Thyroid gland (tissue), 4 donors: ENCODE measurements at places on chromosomes 4 and X.

GRCh38 chrX:129800186-129800585, 20.4 kb downstream of the SASH3 start:
- DNase-seq: no peak

DNA sequence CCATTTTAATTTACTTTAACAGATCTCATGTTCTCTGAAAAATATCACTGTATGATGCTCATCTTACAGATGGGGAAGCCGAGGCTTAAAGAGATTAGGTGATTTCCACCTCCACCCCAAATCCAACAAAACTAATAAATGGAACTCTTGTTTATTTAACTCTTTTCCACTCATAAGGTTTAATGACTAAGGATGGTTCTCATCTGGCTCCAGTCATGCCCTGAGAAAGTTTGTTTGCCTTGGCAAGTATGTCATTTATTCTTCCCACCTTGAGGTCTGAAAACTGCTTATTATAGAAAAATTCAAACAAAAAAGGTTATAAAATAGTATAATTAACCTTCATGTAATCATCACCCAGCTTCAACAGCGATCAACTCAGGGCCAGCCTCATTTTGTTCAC, 56.3 kb downstream of the PPEF2 start:
- no peak for DNase-seq

DNA sequence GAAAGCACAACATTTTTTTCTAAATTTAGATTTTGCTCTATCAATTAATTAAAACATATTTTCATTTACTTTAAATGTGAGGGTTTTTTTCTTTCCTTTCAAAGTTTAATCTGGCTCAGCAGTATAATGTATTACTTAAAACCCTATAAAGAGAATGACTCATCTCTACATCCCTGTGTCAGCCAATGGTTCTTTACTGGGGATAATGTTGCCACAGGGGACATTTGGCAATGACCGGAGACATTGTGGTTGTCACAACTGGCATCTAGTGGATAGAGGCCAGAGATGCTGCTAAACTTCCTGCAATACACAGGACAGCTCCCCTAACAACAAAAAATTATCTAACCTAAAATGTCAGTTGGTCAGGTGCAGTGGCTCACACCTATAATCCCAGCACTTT, 53.8 kb downstream of the SYNPO2 start:
- no peak for DNase-seq

- no peak for DNase-seq
Measured at GRCh38 chrX:20267607-20267930, 860 bp upstream of the RPS6KA3 start.

GRCh38 chr4:105971036-105971435, 75.8 kb downstream of the NPNT start:
- DNase-seq: no peak

DNA sequence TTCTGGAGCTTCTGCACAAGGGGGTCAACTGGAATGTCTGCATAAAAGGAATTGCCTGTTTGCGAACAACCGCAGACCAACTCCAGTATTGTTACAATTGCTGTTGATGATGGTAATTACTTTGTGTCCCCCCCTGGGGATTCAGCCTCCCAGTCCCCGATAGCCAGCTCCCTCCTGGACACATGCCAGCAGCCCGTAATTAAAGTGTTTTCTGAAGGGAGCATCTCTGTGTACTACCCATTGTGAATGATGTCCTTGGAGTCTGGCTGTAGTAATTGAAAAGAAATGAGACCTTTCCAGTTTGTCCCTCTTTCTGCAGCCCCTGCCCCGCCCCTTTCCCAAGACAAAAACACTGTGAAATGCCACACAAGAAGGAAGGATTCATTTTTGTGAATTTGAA, 377.1 kb upstream of the LCORL start:
- no peak for DNase-seq

DNA sequence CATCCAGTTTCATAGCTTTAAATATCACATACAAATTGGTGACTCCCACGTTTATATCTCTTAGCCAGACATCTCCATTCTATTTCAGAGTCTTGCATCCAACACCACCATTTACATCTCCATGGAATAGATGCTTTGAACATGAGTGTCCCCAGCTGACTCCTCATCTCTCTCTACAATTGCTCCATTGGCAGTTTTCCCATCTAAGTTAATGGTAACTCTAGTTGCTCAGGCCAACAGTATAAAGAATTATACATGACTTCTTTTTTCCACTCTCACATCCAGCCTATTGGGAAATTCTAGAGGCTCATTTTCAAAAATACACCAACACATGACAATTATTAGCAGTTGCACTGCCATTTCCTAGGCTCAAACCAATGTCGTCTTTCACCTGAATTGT, 388.2 kb downstream of the STIM2 start:
- DNase-seq: no peak

- no peak for DNase-seq
Measured at GRCh38 chrX:36102425-36102824, 182.9 kb downstream of the CFAP47 start.

DNA sequence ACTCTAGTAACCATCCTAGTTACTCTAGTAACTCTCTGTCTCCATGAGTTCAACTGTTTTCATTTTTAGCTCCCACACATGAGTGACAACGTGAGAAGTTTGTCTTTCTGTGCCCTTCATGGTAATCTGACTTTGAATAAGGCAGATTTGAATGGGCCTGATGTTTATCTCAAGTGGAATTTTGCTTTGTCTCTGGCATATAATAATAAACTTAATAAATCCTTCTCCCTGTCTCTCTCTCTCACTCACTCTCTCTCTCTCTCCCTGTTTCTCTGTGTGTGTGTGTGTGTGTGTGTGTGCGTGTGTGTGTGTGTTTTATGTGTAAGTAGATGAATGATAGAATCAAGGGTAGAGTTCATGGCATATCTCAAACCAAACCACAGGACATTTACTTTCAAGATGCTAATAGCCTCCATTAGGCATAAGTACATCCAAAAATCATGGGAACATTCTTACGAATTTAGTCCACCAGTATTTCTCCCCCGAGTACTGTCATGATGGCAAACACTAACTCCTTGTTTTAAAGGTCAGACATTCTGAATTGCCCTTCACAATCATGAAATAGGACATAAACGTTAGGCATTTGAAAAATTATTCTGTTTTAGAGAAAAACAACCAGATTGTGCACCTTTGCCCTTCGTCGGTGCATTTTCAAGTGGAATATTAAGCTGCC, 193.1 kb downstream of the SPATA18 start:
- DNase-seq: no peak

DNA sequence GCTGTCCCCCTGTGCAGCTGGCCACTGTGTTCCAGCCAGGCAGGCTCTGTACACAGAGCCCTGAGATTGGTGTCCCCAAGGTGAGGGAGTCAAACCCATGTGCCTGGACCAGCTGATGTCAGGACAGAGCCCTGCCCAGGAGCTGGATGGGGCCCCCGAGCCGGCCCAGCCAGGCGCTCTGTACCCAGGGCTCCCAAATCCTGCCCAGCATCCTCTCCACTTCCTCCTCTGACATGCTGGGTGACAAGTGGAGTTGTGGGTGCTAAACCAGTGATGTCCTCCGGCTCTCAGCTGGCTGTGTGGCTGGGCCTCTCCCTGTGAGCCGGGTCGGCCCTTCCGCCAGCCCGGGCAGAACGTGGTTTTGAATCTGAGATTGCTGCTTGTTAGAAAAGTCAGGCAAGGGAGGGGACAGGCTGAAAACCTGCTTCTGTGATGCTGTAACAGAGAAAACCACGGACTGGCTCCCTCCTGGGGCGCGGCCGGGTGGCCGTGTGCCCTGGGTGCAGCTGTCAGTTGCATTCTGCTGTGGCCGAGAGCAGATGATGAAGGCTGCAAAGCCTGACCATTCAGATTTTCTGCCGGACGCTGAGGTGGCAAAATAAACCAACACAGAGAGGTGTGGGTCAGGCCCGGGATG, 7.9 kb upstream of the CPLX1 start:
- no peak for DNase-seq

GRCh38 chr4:41881981-41882624, 53.1 kb upstream of the TMEM33 start:
- DNase-seq: no peak

- DNase-seq: no peak
Measured at GRCh38 chrX:66544181-66544580, 94.7 kb downstream of the EDA2R start.

- no peak for DNase-seq
Measured at GRCh38 chrX:153184787-153185186, 5.7 kb downstream of the MAGEA1 start.

DNA sequence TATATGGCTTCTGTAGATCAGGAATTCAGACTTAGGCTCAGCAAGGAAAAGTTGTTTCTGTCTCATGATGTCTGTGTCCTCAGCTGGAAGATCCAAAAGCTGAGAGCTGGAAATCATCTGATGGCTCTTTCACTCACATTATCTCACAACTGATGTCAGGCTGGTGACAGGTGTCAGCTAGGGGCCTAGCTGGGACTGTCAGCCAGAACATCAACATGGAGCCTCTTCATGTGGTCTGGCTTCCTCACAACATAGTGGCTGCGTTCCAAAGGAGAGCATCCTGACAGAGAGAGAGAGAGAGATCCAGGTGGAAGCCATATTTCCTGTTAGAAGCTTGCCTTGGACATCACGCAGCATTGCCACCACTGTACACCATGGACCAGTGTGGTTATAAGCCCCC, 10.6 kb upstream of the INTS6L start:
- no peak for DNase-seq

- DNase-seq: peak; percentile 7
Measured at GRCh38 chr4:173171987-173172386, 3.4 kb downstream of the GALNT7 start.

DNA sequence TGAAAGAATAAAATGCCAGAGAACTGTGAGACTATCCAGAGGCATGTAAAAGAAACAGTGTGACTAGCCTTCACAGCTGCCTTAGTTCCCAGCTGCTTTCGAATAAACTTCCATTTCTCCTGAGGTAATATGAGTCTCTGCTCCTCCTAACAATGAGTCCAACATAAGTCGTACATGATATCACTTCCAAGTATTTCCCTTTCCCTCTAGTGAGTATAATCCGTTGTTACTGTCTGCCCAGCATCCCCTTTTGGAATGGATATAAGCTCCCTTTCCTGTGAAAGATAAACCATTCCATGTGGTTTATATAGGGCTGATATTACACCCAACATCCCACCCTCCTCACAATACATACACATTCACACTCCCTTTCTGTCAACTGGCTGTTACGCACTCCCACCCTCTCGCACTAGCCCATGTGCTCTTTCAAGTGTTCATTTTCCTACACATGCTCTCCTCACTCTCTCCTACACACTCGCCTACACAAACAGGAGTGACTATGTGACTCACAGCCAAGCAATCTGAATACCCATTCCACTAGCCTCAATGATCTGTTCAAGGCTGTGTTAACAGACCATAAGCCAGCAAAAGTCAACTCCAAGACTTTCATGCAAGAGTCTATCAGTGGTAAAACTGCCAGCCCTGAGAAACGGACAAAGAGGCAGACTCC, 5.0 kb downstream of the NAF1 start:
- DNase-seq: no peak

DNA sequence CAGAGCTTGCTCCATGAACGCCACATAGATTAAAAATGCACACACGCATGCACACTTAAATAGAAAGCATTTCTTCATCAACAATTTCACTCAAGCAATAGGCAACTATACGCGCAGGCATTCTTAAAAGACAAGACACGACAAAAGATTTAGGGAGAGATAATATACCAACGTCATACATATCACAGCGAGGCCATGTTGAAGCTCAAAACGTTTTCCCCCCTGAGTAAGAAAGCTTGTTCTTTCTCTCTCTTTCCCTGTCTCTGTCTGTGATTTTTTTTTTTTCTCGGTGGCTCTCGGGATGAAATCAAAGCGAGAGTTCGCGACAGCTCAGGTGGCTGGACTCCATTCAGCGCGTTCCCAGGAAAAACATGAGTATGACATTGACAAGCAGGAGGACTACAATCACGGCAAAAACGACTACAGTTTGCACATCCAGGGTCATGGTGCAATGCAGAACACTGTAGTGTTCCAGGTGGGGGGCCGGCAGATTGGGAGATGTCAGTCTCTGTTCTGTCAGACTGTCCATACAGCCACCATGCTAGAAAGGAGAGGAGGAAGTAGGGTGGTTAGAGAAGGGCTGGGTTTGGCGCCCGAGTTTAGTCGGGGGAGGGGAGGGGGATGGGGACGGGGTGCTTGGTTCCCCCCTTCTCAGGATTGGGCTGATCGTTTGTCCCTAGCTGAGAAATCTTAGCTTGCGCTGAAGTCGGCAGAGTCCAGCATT, 30.7 kb downstream of the ARHGEF9 start:
- peak; percentile 1 for DNase-seq

DNA sequence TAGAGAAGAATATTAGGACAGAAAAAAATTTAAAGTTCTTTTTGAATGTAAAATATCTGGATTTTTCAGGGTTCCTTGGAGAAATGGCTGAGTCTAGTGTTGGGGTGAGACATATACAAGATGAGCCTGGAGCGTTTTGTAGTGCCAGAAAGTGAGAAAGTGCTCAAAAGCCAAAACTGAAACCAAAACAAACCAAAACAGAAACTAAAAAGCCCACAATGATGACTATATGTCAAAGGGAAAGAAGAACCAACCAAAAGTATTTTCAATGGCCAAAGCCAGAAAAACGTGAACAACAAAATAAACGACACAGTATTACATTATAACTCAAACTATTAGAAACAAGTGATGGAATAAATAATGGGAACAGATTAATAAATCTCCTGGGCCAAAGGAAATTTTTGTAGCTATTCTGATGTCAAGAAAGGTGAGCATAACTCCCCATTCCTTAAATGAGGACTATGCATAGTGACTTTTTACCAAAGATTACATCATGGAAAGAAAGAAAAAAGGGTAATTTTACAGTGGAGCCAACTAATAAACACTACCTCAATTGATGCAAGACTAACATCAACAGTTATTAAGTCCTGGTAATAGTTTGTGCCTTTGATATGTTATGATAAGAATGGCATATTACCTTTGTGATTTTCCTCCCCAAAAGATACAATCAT, 1137.6 kb downstream of the C4orf33 start:
- DNase-seq: no peak

GRCh38 chrX:154002215-154002719, 17.4 kb downstream of the IRAK1 start:
- DNase-seq: peak; percentile 39

DNA sequence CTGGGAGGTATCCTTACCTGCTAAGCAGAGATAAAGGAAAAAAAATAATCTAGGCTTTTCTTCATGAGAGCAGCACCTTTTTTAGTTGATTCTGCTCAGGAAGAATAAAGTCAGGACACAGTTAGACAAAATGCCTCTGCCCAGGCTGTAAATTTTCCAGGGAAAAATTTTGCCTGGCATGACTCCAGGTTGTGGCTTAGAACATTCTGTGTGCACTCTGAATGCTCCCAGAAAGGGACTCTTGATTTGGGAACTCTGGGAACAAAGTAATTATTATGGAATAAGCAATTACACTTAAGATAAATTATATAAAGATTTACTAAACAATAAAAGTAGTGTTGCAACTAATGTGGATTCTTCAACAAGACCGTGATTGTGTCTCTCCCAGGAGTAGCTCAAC, 826.2 kb upstream of the TENM3 start:
- no peak for DNase-seq

- DNase-seq: peak; percentile 52
Measured at GRCh38 chrX:73855546-73855945, 292.5 kb downstream of the CHIC1 start.

DNA sequence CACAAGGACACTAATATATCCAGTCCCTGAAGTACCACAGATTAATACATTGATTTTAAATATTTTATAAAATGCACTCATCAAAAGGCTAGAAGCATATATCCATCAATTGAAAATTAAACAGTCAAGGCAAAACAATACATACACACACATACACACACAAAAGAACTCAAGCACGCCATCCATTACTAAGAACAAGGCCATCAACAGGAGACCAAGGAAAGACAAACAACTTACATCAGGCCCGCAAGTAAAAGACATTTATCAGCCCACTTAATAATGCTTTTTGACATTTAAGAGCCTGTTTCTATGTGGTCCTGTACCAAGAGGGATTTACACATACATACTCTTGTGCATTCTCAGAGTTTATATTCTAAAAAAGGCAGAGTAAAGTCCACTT, 50.0 kb upstream of the ZNF827 start:
- no peak for DNase-seq
